ENCODE measurements at places on chromosomes 13 and 19.
A peak's percentile ranks its signal among the peaks of the same experiment; 100 is the strongest.

- no peak for DNase-seq
Measured at GRCh38 chr13:107358866-107359265, 790.9 kb upstream of the ARGLU1 start.

DNA sequence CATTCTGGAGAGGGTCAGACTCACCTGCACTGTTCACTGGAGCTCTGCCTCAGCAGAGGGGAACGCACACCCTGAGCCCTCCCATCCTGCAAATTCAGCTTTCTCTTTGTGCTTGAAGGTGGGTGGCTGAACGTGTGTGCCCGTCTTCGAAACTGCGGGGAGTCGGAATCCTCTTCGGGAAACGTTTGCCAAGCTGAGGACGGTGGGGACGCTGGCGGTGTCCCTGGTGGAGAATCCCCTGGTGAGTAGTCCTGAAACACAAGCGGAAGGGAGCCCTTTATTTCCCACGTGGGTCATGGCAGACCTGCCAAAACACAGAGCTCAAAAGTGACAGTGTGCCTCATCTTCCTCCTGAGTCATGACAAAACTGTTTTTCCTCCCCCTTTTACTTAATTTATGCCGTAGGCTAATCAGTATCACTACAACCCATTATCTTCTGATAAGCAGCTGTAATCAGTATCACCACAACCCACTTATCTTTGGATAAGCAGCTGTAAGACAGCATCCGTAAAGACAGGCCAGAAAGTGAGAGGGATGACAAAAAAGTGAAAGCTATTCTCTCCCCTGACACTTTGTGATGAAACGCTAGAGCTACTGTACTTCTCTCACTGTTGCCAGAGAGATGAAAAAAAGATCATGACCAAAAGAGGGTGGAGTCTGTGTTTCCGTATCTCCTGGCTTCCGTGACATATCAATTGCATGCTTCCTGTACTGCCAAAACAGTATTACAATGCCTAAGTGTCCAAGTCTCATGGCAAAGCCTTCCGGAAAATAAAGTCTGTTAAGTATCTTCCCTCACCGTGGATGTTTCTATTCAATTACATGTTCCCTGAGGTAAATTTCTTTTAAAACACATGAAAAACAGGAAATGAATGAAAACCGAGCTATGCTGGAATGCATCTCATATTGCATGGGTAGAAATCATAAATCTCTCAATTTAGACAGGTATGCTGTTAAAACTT is 155.5 kb downstream of the TBC1D4 start:
- peak; percentile 31 for DNase-seq

DNA sequence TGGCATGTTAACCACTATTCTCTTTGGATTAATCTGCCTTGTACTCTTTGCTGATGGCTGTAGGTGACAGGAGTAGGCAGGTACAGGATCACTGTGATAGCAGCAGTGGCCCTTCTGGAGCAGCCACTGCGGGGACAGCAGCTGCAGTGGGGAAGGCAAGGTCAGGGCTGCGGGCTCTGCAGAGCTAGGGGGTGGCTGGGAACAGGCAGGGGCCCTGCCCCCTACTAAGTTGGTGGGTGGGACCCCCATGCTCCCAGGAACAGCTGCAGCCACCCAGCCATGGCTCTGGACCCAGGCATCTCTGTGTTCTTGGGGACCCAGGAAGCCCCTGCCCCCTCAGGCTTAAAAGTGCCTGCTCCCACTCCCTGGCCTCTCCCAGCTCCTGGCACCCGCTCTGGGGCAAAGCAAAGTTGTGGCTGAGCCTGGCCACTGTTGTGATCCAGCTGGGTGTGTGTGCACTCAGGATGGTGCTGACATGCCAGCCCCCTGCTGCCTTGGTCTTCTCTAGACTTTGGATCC is 302.4 kb downstream of the PCDH20 start:
- no peak for DNase-seq

GRCh38 chr13:24038841-24039330 is 121.6 kb upstream of the SPATA13 start:
- no peak for DNase-seq

GRCh38 chr13:43878892-43879754 is at the start of gene CCDC122:
Gene CCDC122 (minus strand): TSS chr13:43879740. CDS start chr13:43869376, 10,364 bp downstream.
- DNase-seq, result peak; percentile 63

GRCh38 chr19:9061879-9062278 is 25.0 kb upstream of the OR1M1 start:
- no peak for DNase-seq

DNA sequence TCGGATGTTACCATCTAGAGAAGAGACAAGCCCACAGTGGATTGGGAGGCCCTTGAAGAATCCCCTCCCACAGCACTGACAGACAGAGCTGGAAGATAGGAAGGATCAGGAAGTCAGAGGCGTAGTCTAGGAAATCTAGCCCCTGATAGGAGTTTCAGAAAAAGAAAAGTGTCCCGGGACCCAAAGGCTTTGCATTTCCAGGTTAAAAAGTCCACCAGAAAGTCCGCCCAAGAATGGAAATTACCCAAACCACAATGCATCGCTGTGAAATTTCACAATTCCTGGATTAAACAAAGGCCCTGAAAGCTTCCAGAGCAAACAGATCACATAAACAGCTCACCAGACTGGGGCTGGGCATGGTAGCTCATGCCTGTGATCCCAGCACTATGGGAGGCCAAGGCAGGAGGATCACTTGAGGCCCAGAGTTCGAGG is 146.9 kb downstream of the KDM4B start:
- DNase-seq, result no peak

GRCh38 chr13:50282016-50282415 is 266.8 kb downstream of the KCNRG start:
- DNase-seq, result no peak

- DNase-seq, result no peak
Measured at GRCh38 chr19:41776700-41777099, 19.7 kb upstream of the CEACAM3 start.

DNA sequence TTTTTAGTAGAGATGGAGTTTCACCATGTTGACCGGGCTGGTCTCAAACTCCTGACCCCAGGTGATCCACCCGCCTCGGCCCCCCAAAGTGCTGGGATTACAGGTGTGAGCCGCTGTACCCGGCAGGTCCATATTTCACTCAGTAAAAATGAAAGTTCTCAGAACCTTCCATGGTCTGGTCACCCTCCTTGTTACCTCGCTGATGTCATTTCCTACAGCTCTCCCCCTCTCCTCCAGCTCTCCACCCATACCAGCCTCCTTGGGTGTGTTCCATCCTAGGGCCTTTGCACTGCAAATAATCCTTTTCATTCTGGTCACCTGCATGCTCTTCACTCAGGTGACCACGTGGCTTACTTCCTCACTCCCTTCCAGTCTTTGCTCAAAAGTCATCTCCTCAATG is 78.2 kb upstream of the TNFSF11 start:
- DNase-seq, result no peak

DNA sequence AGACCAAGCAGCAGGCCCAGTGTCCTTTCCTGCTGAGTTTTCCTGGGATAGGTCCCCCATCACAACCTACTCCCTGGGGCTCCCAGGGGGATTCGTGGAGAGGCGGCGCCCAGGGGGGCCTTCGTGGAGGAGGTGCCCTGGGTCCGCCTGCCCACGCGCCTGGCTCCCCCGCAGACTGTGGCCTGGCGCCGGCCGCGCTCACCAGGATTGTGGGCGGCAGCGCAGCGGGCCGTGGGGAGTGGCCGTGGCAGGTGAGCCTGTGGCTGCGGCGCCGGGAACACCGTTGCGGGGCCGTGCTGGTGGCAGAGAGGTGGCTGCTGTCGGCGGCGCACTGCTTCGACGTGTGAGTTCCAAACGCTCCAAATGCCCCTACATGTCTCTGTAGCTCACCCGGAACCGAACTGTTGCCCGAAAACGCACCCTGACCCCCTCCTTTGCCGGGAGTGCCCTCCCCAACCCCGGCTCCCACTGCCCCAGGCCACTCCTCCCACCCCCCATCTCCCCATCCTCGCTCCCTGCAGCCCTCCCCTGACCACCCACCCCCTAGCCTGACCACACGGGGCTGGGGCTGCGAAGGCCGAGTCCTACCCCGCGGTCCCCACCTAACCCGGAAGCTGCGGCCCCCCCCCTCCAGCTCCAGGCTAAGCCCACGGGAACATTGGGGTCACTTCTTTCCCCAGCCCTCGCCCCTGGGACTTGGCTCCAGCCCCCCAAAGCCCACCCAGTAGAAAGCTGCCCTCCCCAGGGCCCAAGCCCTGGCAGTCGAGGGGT is 3.3 kb downstream of the TIMM13 start:
- DNase-seq, result no peak

DNA sequence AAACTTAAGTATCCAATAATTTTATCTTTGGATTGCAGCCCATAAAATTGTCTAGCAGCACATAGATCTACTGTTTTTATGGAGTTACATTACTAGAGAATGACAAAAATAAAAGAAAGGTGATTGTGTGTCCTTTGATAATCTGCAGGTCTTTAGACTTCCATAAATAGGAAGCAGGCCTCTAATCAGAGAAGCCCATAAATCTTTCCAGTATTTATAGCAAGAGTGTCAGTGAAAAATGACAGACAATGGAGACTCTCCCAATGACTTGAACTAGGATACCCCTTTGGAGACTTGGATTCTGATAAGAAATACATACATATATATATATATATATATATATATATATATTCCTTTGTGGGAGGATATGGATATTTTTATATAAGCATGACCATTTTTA is 351.2 kb downstream of the PCDH17 start:
- no peak for DNase-seq

- DNase-seq, result no peak
Measured at GRCh38 chr13:39035204-39035603, 2.7 kb downstream of the PROSER1 start.

GRCh38 chr13:74301258-74301935 is 167.2 kb upstream of the KLF12 start:
- no peak for DNase-seq

GRCh38 chr13:43180036-43180660 is 156.8 kb downstream of the DNAJC15 start:
- DNase-seq, result no peak

- no peak for DNase-seq
Measured at GRCh38 chr13:79228972-79229371, 177.1 kb downstream of the RBM26 start.

DNA sequence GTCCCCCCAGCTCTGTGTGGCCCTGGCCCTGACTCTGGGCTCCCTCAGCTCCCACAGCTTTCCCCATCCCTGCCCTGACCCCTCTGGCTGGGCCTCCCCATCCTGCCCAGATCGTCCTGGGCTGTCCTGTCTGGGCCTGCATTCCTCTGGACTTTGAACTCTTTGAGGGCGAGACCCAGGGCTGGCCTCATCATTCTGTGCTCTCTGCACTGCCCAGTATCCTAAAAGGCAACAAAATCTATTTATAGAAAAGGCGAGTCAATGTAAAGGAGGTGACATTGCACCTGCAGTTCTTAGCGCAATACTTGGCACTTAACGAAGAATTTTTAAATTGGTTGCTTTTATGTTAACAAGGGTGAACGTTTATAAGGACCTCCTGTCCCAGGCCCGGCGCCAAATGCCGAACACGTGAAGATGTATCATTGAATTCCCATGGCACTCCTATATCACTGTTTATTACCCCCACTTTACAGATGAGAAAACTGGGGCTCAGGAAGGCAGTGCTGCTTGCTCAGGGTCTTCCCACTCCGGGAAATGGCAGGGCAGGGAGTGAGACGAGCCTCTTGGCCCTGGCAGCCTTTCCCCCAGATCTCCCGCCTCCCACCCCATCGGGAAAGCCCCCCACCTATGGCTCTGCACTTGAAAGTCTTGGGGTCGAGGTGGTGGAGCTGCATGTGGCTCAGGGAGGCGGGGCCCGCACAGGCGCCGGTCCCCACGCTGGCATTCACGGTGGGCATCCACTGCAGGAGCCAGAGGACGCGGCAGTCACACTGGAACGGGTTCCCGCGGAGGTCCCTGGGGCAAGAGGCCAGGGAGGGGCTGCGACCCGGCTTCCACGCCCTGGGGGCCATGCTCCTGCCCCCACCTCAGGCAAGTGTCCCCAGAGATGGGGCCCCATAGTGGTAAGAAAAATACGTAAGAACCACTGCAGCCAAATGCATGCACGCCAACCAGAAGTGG is 3.8 kb downstream of the LGI4 start:
- no peak for DNase-seq

GRCh38 chr13:73171271-73171682 is 112.5 kb downstream of the KLF5 start:
- DNase-seq, result no peak

GRCh38 chr13:33927315-33927714 is 109.4 kb downstream of the RFC3 start:
- no peak for DNase-seq

GRCh38 chr13:41641961-41642360 is 184.6 kb downstream of the RGCC start:
- DNase-seq, result no peak

DNA sequence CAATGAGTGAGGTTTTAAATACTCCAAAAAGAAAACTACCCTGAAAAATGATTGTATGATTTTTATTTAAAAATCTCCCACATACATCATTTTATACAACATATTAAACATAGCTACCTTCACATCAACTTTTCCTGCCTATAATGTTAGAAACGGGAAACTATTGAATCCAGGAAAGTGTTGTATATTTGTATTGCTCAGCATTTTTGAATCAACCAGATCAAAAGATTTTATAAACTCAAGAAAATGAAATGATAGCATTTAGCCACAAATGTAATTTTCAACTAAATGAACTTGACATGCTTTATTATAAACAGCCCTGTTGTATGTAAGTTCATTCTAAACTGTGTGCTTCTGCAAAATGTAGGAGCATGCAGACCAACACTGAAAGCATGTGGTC is 124.6 kb upstream of the SLC10A2 start:
- no peak for DNase-seq

DNA sequence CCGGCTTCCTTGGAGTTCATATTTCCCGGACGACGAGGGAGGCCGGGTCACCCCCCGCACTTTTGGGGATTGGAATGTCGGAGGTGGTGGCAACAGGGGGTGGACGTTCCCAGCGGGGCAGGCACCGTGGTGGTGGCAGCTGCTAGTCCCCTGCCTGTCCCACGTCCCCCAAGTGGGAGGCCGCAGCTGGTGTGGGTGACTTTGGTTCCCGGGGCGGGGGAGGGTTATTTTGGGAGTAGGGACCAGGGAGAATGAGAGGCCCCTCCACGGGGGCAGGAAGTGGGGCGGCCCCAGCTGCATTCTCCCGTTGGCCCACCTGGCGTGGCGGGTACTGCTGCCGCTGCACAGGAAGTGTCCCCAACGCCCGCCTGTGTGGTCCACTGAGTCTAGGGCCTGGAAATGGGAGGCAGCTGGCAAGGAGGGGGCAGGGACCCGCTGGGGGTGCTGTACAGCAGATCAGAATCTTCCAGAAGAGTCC is 11.1 kb upstream of the PLIN3 start:
- DNase-seq, result no peak

DNA sequence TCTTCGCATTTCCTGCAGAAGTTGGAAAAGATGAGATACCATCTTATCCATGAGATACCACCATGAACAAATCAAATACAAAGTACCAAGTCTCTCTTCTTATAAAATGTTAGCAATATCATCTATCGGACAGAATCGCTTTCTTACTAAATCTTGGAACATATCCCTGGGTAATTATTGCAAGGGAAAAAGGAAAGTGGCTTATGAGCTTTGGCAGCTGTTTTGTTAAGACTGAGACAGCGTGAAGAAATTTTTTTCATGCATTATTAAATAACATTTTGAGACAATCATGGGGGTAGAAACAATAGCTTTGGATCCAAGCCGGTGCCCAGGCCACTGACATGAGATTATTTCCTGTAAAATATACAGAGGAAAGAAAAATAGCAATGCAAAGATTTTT is 84.5 kb downstream of the DOCK9 start:
- DNase-seq, result no peak
